ENCODE measurements at places on chromosomes 12 and 14. TPM values are rescaled to one million over a fixed set of nuclear protein-coding genes. Genes with fewer than 3 reads are reported as not detected.
A peak's percentile ranks its signal among the peaks of the same experiment; 100 is the strongest.

GRCh38 chr14:62079038-62079437 is 316.8 kb downstream of the SNAPC1 start:
- no peak for DNase-seq

GRCh38 chr12:82650627-82651337 is 35.9 kb upstream of the TMTC2 start:
- no peak for DNase-seq

DNA sequence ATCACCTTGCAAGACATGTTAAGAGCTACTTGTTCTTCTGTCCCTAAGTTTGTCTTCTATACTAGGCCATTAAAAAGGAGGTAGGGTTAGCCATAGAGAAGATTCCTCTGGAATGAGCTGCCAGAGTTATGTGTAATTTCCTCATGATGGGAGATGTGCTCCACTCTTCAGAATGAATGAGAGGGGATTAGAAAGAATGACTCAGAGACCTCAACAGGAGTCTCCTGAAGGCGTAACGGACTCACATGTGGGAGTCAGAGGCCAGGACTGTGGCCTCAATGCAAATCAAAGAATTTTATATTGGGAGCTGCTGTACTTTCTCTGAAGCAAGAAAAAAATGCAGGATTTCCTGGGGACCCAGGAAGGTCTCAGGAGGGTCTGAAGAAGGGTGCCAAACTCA is 87.8 kb upstream of the ATXN7L3B start:
- no peak for DNase-seq

The KLRG1 gene
- 4.8 TPM for total RNA-seq

- no peak for DNase-seq
Observed at GRCh38 chr12:67426067-67426466, 156.9 kb downstream of the CAND1 start.

- DNase-seq = no peak
Observed at GRCh38 chr12:29396774-29397173, 15.8 kb upstream of the ERGIC2 start.

GRCh38 chr14:64817631-64818030 is 62.1 kb downstream of the SPTB start:
- no peak for DNase-seq

- DNase-seq = no peak
Observed at GRCh38 chr14:71418532-71419245, 511.4 kb downstream of the PCNX1 start.

The ORAI1 gene
- total RNA-seq = 9.6 TPM

The KRT6B gene
- total RNA-seq = not detected

GRCh38 chr12:52148464-52149181 is 43.2 kb downstream of the KRT80 start:
- peak; percentile 7 for DNase-seq

DNA sequence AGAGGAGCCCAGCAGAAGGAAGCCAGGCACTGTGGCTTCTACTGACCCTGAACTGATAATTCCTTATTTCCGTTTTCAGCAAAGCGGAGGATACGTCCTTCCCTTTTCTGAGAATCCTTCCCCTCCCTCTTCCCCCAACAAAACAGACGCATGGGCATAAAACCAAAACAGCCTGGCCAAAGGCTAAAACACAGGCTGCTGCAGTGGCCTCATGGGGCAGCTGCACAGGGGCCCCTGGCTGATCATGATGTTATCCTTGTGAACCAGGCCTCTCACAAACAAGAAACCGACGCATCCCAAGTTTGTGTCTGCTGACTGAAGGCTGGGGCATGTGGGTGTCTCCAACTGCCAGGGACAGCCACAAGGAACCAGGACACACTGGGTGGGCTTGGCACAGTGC is 23.4 kb upstream of the STON2 start:
- DNase-seq = peak; percentile 72

GRCh38 chr14:104561632-104562495 is 17.7 kb upstream of the C14orf180 start:
- DNase-seq = peak; percentile 20

DNA sequence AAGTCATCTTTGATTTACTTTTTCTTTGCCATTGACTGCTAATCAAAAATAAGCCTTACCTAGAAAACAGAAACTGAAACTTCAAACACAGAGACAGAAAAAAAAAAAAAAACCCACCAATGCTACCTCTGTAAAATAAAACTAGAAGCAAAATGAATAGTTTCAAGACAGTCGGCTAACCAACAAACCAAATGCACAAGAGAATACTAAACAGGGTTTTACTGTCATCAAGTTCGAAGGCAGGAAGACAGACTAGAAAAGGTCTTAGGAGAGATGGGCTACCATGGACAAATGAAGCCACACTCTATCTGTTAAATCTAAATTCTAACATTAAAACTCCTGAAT is 59.5 kb downstream of the SEL1L start:
- DNase-seq = no peak

GRCh38 chr12:118190266-118190665 is 54.3 kb downstream of the PEBP1 start:
- no peak for DNase-seq

GRCh38 chr12:82468563-82468962 is 110.2 kb downstream of the METTL25 start:
- no peak for DNase-seq

DNA sequence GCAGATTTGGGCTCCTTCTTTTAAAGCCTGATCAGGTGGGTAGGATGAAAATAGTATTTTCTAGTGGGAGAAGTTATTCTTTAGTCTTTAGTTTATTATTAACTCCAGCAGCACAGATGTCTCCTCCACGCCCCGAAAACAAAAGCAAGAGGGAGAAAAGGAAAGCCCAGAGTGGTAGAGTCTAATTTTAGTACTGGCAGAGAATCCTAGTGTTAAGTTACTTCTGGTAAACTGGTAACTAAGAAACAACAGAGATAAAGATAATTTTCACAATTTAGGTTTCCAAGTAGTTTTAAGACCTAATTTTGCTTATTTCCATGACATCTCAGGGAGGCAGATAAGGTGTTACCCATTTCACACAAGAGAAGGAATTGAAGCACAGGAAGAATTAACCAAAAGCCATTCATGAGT is 16.3 kb downstream of the ATP5MC2 start:
- no peak for DNase-seq

The SLC6A15 gene
- total RNA-seq = not detected

The GCH1 gene
- total RNA-seq = 1.9 TPM

GRCh38 chr12:86601550-86602308 is 345.5 kb upstream of the MGAT4C start:
- peak; percentile 22 for DNase-seq

DNA sequence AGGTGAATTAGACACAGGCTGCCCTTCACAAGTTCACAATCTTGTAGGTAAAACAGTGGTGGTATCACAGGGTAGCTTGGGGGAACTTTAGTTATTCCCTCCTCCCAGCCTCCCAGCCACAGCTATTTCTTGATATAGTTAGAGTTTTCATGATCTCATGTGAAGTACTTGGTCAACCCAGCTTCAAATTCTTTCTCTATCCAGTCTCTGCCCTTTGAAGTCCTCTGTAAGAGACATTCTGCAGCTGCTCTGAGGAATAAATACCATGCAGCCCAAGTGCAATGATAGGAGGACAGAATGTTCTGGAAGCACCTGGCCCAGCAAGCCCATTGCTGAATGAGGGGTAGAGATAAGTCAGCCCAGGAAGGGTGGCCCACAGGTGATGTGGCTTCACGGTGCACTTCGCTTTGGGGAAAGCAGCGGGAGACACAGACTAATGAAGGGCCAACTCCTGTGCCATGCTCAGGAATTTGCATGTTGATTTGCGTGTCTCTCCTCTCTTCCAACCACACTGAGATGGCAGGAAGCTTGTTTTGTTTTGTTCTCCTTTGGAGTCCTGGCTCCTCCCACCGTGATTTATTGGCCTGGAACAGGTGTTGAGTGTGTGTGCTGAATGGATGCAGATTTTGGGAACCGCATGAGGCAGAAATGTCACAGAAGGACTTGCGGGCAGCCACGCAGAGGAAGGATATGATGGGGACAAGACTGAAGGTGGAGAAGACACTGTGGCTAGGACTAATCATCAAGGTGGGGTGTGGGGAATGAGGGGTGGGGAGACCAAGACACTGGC is 8.0 kb upstream of the TXNRD1 start:
- DNase-seq = no peak

DNA sequence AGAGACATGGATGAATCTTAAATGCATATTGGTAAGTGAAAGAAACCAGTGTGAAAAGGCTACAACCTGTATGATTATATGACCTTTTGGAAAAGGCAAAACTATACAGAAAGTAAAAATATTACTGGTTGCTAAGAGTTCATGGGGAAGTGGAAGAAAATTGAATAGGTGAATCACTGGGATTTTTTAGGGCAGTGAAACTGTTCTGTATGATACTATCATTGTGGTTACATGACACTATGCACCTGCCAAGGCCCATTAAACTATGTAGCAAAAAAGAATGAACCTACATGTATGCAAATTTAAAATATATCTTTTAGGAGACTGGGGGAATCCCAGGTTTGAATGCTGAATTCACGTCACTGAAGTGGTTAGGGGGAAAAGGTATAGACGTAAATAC is 12.6 kb upstream of the OR8S1 start:
- DNase-seq = no peak

The AMDHD1 gene
- total RNA-seq = 1.0 TPM

DNA sequence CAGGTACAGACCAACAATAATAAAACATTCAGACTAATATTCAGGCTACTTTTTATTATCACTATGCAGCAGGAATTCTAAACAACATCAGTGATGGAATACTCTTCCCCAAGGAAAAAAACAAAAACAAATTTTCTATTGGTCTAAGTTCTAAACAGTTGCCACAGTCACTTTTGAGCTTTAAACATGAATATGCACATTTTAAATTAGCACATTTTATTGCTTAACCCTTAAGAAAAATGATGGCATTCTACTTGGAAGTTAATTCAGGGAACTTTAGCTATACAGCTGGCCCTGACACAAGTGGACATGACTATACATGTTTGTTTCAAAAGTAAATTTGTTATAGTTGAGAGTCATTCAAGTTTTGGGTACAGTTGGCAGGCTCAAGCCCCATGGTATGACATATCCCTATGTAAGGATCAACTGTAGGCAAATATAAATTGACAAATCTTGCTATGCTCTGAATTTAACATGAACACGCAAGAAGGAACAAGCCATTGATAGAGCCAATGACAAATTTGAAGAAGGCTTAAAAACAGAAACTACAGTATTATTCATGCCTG is 224.3 kb upstream of the AMIGO2 start:
- DNase-seq = no peak

DNA sequence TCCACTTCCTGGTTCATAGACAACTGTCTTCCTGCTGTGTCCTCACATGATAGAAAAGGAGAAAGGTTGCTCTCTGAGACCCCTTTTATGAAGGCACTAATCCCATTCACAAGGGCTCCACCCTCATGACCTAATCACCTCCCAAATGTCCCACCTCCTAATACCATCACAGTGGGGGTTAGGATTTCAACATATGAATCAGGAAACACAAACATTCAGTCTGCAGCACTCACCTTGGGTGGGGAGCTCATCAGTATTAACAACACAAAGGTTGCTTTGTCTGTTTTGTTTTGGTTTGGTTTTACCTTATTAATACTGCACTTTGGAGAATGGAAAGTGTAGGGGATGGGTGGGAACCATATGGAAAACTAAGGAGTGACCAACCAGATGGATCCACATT is 10.5 kb upstream of the SMCO2 start:
- DNase-seq = no peak

GRCh38 chr12:130949806-130950205 is 3.9 kb upstream of the ADGRD1 start:
- DNase-seq = no peak

The SLC5A8 gene
- not detected for total RNA-seq

DNA sequence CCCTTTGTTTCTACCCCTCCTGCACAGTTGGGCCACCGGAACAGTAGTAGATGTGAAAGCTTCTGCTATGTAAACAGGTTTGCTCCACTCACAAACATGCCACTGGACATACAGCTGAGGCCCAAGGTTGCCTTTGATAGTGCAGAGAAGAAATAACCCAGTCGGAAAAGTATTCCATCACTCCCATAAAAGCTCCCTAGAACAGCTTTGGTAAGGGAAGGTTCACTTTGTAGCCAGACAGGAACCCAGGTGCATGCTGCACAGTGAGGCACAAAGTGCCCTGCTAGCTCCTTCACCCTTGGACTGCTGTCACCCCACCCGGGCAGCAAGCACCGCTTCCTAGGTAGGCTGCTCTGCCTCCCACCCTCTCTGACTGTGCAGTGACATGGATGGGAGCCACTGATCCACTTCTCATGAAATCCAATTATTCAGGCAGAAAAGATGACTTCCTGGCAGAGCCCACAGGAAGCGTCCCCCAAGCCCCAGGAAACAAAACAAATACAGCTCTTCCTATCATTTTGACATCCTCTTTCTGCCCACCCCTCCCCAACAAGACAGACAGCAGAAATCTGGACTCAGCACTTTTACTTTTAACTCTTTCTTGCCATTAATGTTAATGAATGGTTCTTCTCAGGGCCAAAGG is 100.2 kb downstream of the SRGAP1 start:
- DNase-seq = no peak

DNA sequence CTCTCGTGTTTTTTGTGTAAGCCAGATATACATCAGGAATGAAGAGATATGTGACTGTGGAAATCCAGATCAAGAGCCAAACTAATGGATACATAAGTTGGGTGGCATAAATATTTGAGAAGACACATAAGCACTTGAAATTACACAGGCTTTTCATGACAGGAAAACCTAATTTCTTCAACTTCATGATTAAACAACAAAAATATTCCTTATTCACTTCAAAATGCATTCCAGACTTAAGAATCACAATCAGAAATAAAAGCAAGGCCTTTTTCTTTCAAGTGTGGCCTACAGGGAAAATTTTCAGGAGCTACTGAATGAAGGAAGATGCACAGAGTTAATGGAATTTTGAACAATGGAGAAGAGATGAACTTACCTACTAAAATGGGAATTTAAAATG is 515.6 kb downstream of the FOXG1 start:
- no peak for DNase-seq

The FOXN4 gene
- total RNA-seq = not detected

DNA sequence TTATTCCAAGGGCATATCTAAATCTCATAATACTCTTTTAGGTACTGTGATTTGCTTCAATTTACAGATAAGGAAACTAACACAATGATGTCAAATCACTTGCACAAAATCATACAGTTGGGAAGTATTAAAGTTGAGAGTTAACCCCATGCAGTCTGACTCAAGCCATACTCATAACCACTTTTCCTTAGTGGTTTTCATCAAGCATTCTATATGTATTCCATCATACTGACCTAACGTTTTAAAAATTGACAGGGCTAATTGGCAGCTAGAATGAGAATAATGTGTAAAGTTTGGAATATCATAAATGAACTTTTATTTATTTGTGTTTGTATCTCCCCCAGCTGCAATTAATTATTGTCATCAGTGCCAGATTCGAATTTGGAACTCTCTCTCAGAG is 20.9 kb downstream of the PUS7L start:
- no peak for DNase-seq

The PROX2 gene
- total RNA-seq = not detected

- no peak for DNase-seq
Observed at GRCh38 chr14:81256289-81256960, 35.7 kb upstream of the GTF2A1 start.

The GPR65 gene
- 0.38 TPM for total RNA-seq

Measured in Right ventricle myocardium superior (tissue), 1 donor.